ENCODE measurements at places on chromosomes 7 and 10. TPM values are rescaled to one million over a fixed set of nuclear protein-coding genes. Genes with fewer than 3 reads are reported as not detected.

PAPOLB gene
- 0.82 TPM for total RNA-seq

BAG3 gene
- 0.82 TPM for total RNA-seq

LRRD1 gene
- total RNA-seq = 1.2 TPM

LFNG gene
- total RNA-seq = 9.4 TPM

ZNHIT1 gene
- 46.1 TPM for total RNA-seq

LRGUK gene
- 14.3 TPM for total RNA-seq

LLCFC1 gene
- total RNA-seq = not detected

UNCX gene
- total RNA-seq = not detected

GNAT3 gene
- total RNA-seq = not detected

MYO3A gene
- 4.1 TPM for total RNA-seq

VSIR gene
- total RNA-seq = 2.0 TPM

HTR7 gene
- 14.3 TPM for total RNA-seq

PTF1A gene
- 0.41 TPM for total RNA-seq

ANKRD2 gene
- total RNA-seq = not detected

GPRIN2 gene
- total RNA-seq = 18.8 TPM

TRIM24 gene
- total RNA-seq = 35.9 TPM

NEUROG3 gene
- total RNA-seq = not detected

SNX8 gene
- 3.3 TPM for total RNA-seq

PNLIPRP2 gene
- total RNA-seq = not detected

PSD gene
- 98.2 TPM for total RNA-seq

IGFBP1 gene
- not detected for total RNA-seq

PNLIP gene
- not detected for total RNA-seq

STEAP2 gene
- total RNA-seq = 2.4 TPM

MARVELD1 gene
- total RNA-seq = 6.1 TPM

CRHR2 gene
- total RNA-seq = 0.41 TPM

ANXA8L1 gene
- not detected for total RNA-seq

FAM25G gene
- total RNA-seq = not detected

WEE2 gene
- total RNA-seq = under 0.01 TPM

MKI67 gene
- total RNA-seq = 1.2 TPM

ANKRD30A gene
- not detected for total RNA-seq

SLC26A3 gene
- total RNA-seq = not detected

STRA8 gene
- not detected for total RNA-seq

FBXO24 gene
- total RNA-seq = 0.41 TPM

ZNF425 gene
- total RNA-seq = 6.9 TPM

FFAR4 gene
- not detected for total RNA-seq

IFIT1B gene
- 0.41 TPM for total RNA-seq

SLC16A9 gene
- 8.2 TPM for total RNA-seq

HOXA7 gene
- total RNA-seq = not detected

ODAD2 gene
- total RNA-seq = 0.82 TPM

TRIM73 gene
- total RNA-seq = 2.9 TPM

CPVL gene
- total RNA-seq = 54.6 TPM

IFIT2 gene
- total RNA-seq = 3.3 TPM

LGI1 gene
- total RNA-seq = 23.2 TPM

ST8SIA6 gene
- total RNA-seq = 4.9 TPM

SOSTDC1 gene
- 30.2 TPM for total RNA-seq

BRAT1 gene
- total RNA-seq = 16.7 TPM

PVRIG gene
- total RNA-seq = not detected

SPDYE2B gene
- total RNA-seq = not detected

CPA1 gene
- total RNA-seq = not detected

ZNF655 gene
- 59.9 TPM for total RNA-seq

LMOD2 gene
- not detected for total RNA-seq

AP3M1 gene
- total RNA-seq = 31.0 TPM

CTAGE15 gene
- total RNA-seq = under 0.01 TPM

UCN3 gene
- total RNA-seq = not detected

CROT gene
- total RNA-seq = 13.0 TPM

TAF5 gene
- 14.3 TPM for total RNA-seq

H2BK1 gene
- not detected for total RNA-seq
